Right renal pelvis (tissue), 4 donors: ENCODE measurements at places on chromosomes 11 and 22. TPM values are rescaled to one million over a fixed set of nuclear protein-coding genes. Genes with fewer than 3 reads are reported as not detected.

The SLC35E4 gene
- 1.1 TPM for polyA plus RNA-seq

The DDB1 gene
- polyA plus RNA-seq = 200 TPM

The YPEL4 gene
- 1.5 TPM for polyA plus RNA-seq

The SLC22A6 gene
- polyA plus RNA-seq = 38.4 TPM

DNA sequence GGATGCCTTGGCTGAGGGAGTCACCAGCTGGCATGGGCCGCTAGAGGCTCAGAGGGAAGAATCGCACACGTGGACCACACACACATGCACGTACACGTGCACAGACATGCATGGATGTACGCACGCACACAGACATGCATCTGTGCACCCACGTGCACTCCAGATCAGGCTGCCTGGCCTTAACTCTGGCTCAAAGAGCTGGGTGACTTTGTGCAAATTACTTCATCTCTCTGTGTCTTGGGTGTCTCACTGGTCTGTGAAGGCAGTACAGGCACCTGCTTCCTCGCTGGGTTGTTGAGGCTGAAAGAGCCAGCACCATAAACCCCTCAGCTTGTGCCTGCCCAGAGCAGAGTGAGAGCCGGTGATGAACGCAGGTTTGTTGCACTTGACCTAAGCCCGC is 28.7 kb downstream of the TMPRSS6 start:
- DNase-seq = no peak

GRCh38 chr22:23904573-23905254 is 10.5 kb downstream of the MIF start:
- no peak for DNase-seq
